GM23248 (cell line): ENCODE measurements at places on chromosomes 4 and X. TPM values are rescaled to one million over a fixed set of nuclear protein-coding genes. Genes with fewer than 3 reads are reported as not detected.

DNA sequence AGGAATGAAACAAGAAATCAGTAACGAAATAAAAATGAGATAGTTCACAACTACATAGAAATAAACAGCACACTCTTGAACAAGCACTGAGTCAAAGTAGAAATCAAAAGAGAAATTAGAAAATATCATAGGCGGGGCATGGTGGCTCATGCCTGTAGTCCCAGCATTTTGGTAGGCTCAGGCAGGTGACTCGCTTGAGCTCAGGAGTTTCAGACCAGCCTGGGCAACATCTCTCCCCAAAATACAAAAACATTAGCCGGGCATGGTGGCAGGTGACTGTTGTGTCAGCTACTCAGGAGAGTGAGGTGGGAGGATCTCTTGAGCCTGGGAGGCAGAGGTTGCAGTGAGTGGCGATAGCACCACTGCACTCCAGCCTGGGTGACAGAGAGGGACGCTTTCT, 714.4 kb downstream of the GLUD2 start:
- no peaks in the 10 kb centered on the region for H3K27me3 ChIP-seq
- H3K36me3 ChIP-seq = no peaks in the 10 kb centered on the region
- no peaks in the 10 kb centered on the region for H3K4me1 ChIP-seq
- DNase-seq = no peak

DNA sequence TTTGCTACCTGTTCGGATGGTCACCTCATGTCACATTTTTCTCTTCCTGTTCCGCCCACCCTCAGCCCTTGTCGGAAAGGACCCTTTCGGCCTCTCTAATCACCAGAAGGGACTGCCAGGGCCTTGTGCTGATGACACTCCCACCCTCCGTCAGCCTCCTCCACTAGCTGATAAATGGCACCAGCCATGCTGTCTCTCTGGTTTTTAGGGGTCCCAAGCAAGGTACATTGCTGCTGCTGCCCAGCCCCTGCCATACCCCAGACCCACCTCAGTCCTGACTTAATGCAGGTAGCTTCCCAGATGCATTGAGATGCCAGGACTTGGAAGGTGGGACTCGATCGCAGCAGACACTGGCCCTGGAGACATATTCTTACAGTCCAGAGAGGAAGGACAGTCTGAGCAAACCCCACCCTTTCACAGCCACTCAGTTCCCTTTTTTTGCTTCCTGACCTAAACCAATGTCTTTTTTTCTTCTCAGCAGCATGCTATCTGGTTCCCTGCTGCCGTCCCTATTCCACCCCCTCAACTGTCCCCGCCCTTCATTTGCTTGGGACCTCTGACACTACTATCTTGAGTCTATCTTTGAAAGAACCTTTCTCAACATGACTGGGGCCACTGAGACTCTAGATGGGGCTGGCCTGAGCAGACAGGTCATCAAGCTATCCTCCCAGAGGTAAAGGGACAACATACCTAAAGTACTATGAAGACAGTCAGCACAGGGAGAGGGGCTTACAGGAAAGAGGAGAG, at the start of gene BTK:
TSS of gene BTK (minus strand) at position 397 of the 747 bp plus-strand sequence. CDS start 10,907 bp downstream, outside the sequence.
- H3K4me3 ChIP-seq = no peak within 1 kb of the TSS
- DNase-seq = no peak
- H3K27me3 ChIP-seq = no peaks in the 10 kb centered on the region
- no peaks in the 10 kb centered on the region for H3K4me1 ChIP-seq
- H3K36me3 ChIP-seq = no peaks in the 10 kb centered on the region

GRCh38 chr4:142373610-142374009, 472.5 kb downstream of the INPP4B start:
- no peaks in the 10 kb centered on the region for H3K36me3 ChIP-seq
- peak; percentile 22 for DNase-seq
- no peak overlapping the region for H3K4me3 ChIP-seq
- H3K27me3 ChIP-seq = no peaks in the 10 kb centered on the region
- H3K4me1 ChIP-seq = peaks cover 56% of the 10 kb centered on the region

GRCh38 chrX:133749370-133749769, 236.0 kb downstream of the GPC3 start:
- H3K4me1 ChIP-seq = no peaks in the 10 kb centered on the region
- no peaks in the 10 kb centered on the region for H3K36me3 ChIP-seq
- DNase-seq = no peak
- no peak overlapping the region for H3K27ac ChIP-seq

DNA sequence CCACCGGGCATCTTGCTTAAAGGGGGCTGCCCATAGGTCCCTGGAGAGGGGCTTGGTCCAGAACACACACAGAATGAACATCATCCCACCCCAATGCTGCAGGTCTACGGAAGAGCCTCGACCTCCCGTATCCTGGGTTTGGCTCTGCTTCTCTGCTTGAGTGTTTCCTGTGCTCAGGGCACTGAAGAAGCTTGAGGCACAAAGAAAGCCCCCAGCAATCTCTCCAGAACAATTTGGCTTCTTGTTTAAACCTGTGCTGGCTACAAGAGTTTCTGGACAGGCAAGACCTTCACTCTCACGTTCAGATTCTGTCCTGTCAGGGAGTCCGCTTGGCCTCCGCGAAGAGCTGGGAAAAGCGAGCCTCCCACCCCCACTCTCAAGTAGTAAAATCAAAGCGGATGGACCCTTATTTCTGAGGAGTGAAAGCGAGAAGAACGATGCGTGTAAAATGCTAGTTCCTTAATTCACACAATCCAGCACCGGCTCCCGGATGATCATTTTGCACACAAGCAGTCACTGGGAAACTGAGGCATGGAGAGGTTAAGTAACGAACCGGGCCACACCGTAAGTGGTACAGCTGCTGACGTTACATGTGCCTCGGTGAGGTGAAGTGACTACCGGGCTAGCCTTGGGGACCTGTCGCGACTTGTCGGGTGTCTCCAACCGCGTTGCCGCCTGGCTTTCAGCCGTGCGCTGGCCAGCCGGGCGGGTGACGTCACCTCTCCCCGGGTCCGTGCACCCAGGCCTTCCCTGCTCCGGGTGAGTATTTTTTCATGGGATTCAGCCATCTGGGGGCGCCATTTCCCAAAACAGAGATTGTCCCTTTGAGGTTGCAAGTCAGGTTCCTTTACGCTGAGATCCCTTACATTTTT, 3.1 kb upstream of the SFRP2 start:
- H3K4me3 ChIP-seq = peak overlapping the region; percentile 58
- DNase-seq = peak; percentile 81
- H3K36me3 ChIP-seq = no peaks in the 10 kb centered on the region
- H3K27ac ChIP-seq = no peak overlapping the region
- 0 out of 2 replicates have a peak, but pooled peaks cover 4% of the 10 kb centered on the region for H3K4me1 ChIP-seq

MAGEB2 gene
- total RNA-seq = not detected in 2 replicates

CHRNA9 gene
- 0.51 and 0.97 TPM in 2 replicates for total RNA-seq
